ENCODE measurements at places on chromosomes 4 and X.
A peak's percentile ranks its signal among the peaks of the same experiment; 100 is the strongest.

- DNase-seq, result no peak
Measured at GRCh38 chr4:121150486-121150885, 13.6 kb downstream of the TNIP3 start.

- DNase-seq, result no peak
Measured at GRCh38 chr4:79174490-79175252, 151.2 kb downstream of the NAA11 start.

DNA sequence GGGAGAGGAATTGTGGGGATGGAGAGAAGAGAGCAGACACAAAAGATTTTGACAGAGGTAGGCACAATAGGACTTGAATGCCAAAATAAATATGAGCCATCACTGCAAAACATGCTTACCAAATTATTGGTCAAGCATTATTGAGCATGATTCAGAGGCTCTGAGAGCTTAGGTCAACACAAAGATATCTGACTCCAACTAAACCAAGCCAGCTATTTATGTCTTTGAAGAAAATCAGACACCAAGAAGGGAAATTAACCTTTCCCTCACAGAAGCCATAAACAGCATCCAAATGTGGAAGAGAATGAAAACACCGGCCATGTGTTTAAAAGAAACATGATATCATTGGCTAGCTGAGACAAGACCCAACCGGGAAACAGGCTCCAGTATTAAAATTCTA is 323.2 kb downstream of the RAB28 start:
- no peak for DNase-seq

DNA sequence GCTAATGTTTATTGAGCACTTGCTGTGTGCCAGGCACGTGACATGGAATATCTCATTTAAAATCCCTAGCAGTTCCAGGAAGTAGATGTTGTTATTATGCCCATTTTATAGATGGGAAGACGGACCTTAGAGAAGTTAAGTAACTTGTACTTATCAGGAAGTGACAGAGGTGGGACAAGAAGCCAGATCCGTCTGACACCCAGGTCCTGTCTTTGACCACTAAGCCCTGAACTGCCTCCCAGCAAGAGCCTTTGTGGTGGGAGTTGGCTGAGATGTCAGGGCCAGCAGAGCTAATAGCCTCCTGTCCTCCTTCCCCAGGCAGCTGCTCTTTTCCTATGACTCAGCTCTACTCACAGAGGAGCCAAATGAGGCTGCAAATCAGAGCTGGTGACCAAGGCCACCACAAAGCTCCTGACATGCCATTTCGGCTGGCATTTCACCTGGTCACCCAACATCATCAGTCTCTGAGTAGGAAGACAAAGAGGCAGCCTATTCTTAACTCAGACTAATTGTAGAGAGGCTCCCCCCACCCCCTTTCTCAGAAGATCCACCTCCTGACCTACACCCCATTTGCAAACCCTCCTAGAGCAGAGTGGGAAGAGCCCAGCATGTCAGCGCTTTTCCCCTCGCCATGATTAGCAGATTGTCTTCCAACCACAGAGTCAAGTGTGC is 175.1 kb upstream of the KIT start:
- DNase-seq, result no peak

DNA sequence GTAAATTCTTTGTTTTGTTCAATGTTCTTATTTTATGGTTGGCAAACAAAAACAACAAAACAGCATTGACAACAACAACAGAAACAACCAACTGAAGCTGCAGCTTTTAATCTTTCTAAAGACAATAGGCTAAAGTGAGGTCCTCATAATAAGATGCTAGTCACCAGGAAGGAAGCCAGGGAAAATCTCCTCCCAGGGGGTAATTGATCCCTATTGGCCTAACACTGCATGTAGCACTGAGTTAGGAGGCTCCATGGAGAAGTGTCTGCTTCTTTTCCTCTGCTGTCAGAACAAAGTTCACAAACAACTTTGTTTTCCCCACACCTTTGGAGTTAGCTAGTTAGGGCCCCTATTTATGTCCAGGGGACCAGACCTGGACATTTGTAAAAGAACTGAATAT is 4.7 kb upstream of the LRAT start:
- no peak for DNase-seq

- DNase-seq, result no peak
Measured at GRCh38 chr4:26132858-26133257, 188.0 kb upstream of the RBPJ start.

GRCh38 chr4:122819708-122820449 is 6.8 kb upstream of the FGF2 start:
- DNase-seq, result no peak

DNA sequence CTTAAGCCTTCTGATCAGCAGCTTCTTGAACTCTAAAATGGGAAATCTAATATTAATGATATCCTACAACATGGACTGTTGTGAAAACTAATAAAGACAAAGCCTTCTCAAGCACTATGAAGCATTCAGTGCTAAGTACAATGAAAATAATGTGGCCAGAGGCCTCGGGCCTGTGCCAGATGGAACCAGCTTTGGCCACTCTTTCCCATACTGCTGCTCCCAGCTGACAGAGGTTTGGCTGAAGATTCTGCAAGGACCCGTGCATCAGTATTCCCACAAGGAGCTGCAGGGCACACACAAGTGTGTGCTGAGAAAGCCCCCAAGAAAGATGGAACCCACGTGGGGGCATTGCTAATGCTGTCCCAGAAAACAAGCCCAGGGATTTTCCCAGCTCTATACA is 60.5 kb upstream of the RPL34 start:
- DNase-seq, result no peak

DNA sequence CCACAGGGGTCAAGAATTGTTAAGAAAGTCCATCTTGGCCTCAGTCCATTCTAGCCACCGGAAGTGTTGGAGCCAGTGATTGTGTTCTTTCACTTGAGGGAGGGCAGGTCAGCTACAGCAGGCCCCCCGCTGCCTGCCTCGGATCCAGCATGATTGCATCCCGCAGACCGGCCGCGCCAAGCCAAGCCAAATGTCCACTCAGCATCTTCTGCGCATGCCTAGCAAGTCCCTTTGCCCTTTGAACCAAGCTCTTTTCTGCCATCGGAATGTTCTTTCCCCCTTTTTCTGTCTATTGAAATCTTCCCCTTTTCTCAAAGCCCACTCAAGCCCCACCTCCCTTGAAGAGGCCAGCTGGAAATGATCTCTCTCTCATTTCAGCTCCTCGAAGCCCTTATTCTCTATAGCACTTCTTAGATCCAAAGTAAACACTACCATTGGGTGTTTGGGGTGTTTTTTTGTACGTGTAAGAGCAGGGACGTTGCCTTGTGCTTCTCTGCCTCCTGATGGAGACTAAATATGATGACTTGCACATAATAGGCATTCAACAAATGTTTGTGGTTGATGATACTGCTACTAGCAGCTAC is 147.8 kb upstream of the BCOR start:
- no peak for DNase-seq

DNA sequence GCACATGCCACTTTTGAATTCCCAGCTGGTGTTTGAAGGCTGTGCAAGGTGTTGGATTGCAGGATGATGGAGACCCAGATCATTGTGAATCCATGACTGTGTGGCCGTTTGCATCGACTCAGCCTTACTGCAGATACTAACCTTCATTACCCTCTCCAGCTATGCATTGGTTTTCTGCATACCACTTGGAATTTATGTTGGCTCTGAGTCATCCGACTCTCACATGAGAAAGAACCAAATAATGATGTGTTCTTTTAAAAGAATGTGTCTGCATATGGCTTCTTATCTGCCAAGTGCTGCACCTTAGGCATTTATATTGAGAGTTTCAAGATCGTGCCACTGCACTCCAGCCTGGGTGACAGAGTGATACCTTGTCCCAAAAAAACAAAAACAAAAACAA is 106.7 kb upstream of the PRKX start:
- DNase-seq, result no peak

- no peak for DNase-seq
Measured at GRCh38 chrX:9542106-9542760, 77.4 kb downstream of the TBL1X start.

DNA sequence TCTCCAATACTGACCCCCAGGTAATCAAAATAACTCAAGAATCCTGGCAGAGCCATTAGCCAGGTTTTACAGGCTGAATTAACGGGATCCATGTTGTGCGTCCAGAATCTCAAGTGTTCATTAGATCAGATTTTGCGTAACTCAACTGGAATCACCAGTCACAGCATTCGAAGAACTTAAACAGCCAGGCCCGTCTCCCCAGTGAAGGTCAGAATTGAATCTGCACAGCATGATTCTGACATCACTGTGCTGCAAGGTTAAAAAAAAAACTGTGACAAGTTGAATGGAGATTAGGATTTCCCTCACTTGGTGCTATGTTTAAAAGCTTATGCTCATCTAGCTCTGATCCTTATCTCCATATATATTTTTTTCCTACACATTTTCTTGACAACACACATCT is 96.1 kb downstream of the ANOS1 start:
- no peak for DNase-seq

DNA sequence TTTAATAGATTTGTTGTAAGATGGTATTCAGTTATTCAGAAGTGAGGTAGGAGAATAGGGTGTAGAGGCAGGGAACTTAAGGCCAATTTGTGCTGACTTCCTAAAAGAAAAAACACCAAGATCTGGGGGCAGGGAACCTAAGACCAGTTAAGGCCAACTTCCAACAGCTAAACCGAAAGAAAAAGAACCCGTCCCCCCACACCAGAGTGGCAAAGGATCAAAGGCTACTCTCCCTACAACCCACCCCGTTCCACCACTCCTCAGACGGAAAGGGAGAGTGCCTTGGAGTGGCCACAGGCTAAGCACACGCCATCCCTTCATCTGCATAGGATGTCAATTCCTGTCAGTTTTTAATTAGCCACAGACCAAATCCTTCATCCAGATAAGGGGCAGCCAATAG is 3.7 kb upstream of the ZNF718 start:
- no peak for DNase-seq

- DNase-seq, result no peak
Measured at GRCh38 chr4:57077550-57078343, 32.4 kb downstream of the IGFBP7 start.

GRCh38 chr4:164484551-164484950 is 269.4 kb upstream of the SMIM31 start:
- DNase-seq, result no peak

GRCh38 chrX:13110433-13111324 is 66.3 kb upstream of the FAM9C start:
- no peak for DNase-seq

GRCh38 chr4:80454556-80454955 is 119.0 kb downstream of the CFAP299 start:
- DNase-seq, result no peak

DNA sequence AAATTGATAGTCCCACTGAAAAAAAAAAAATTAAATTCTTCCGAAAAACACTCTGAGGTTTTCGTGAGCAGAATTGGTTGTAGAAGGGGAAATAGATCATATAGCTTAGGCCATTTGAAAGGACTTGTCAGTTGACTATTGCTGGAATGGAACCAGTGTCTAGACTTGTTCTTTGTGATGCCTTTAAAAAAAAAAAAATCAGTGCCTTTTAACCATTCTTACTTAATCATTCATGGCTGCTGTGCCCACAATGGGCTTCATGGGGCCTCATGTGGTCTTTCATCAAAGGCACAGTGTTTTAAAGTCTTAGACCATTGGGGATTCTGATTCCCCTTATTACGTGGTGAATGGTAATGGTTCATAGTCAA is 139.3 kb downstream of the AFF1 start:
- DNase-seq, result no peak

GRCh38 chr4:152972821-152973628 is 36.9 kb downstream of the FHDC1 start:
- DNase-seq, result peak; percentile 17

DNA sequence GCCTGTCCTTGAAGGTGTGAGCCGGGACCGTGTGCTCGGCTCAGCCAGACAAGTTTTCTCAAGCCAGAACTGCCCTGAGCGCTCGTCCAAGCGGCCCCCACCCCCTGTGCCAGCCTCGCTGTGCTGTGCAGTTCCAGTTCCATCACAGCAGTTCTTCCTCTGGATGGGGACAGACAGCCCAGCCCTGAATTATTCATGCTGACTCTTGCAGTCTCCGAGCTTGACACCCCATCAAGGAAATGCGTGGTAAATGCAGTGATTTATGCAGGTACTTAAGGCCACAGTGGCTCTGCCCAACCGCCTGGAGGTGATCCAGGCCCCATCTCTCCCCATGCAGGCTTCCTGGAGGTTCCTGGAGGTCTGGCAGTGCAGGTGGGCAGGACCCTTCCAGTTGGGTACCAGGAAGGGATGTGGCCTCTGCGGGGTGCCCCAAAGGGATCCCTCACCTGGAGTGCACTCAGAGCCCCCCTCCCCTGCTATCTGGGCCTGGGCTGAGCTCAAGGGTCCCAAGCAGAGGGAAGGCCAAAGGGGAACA is 44.8 kb upstream of the HMX1 start:
- DNase-seq, result peak; percentile 54

Measured in activated effector memory CD4-positive, alpha-beta T cell treated with anti-CD3 and anti-CD28 coated beads, Interleukin-2, amount 50 U/mL, for 16 hours (primary cell).